ENCODE measurements at places on chromosomes 11 and 22.
A peak's percentile ranks its signal among the peaks of the same experiment; 100 is the strongest.

DNA sequence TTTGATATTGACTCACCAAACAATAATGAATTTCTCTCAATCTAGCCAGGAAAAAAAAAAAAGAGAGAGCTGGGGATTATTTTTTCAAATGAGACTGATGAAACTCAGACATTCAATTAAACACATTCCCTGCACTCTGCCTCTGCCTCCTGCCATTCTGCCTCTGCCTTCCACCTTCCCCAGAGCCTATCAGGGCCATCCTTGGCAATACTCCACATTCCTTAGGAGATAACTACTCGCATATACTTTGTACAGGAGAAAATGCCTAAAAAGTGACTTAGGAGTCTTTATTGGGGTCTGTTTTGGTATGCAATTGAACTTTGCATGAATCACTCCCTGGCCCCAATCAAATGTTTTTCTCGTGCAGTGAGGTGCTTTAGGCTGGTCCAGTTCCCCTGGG, 246.6 kb upstream of the PLET1 start:
- no peak for DNase-seq

- no peak for DNase-seq
Observed at GRCh38 chr11:65855927-65856363, 2.0 kb downstream of the CFL1 start.

DNA sequence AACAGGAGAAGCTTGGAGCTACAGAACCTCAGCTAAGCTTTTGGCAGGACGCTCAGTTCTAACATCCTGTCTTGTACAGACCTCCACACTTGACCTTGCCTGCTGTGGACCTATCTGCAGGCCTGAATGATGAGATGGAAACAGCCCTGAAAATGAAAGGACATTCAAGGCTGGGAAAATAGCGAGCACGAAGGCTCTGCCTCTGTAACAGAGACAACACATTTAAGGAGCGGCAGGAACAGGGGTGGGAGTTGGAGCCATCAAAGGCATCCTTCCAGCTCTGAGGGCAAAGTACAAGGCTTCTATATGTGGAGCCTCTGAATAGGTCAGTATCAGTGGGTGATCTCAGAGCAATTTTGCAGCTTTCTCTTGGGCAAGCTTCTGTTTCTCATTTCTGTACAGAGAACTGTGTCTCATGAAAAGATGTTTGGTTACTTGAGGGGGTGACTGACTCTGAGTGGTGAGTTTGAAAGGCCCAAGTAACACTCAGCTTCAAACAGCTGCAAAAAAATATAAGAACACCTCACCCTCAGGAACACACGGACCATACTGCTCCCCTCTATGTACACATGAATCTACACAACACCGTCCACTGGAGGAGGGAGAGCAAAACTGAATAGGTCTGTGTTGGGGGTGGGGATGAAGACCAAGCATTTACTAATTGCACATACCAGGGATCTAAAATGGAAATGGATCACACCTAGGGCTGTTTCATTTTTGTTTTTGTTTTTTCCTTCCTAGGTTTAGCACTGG, 101.6 kb downstream of the CCDC81 start:
- DNase-seq: no peak

DNA sequence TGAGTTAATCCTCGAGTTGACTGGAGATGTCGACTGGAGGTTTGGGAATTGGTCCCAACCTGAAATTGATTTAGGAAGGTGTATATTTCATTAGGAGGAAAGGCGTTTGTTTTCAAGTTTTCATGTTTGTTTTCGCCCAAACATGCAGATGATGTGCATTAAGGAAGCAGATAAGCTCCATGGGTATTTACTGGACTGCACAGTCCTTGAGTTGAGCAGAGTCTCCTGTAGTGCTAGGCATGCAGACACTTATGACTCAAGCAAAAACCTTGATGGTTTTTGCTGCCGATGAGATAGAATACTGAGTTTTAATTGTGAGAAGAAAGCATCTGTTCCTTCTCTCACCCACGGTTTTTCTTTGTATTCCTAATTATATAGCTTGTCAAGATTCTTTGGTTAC, 27.9 kb downstream of the CABIN1 start:
- DNase-seq: no peak

- DNase-seq: no peak
Observed at GRCh38 chr11:93256623-93257022, 58.8 kb upstream of the SLC36A4 start.

DNA sequence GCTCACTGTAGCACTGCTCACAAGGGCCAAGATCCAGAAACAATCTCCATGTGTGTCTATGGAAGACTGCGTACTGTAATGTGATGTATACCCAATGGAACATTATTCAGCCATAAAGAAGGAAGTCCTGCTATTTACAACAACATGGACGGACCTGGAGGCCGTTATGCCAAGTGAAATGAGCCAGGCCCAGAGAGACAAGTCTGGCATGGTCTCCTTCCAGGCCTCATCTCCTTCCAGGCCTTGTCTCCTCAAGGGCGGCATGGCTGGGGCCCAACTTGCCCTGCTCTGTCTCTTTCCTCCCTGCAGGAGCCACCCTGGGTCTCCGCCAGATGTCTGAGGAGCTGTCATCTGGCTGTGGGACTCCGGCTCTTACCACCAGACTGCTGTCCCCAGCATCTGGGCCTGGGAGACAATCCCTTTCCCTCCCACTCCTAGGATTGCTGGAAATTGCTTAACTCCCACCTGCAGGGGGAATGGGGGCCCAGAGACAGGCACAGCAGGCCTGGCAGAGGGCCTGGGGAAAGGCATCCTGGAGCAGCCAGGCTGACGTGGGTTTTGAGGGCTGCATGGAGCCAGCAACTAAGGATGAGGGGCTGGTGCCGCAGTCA, 1326.6 kb downstream of the TBC1D22A start:
- DNase-seq: no peak

DNA sequence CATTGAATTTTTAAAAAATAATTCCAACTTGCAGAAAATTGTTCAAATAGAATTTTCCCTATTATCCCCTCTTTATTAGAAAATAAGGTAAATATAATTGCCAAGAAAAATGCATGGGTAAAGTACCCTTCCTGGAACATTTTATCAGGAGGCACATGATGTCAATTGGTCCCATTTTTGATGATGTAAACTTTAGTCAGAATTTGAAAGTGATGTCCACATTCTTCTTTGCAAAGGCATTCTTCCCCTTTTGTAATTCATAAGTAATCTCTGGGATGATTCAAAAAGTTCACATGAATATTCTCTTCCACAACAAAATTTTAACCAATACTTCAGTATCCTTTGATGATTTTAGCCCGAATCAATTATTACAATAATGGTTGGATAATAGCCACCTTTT, 86.9 kb upstream of the ANO3 start:
- no peak for DNase-seq

GRCh38 chr11:80916173-80916798, 1475.5 kb upstream of the TENM4 start:
- no peak for DNase-seq

DNA sequence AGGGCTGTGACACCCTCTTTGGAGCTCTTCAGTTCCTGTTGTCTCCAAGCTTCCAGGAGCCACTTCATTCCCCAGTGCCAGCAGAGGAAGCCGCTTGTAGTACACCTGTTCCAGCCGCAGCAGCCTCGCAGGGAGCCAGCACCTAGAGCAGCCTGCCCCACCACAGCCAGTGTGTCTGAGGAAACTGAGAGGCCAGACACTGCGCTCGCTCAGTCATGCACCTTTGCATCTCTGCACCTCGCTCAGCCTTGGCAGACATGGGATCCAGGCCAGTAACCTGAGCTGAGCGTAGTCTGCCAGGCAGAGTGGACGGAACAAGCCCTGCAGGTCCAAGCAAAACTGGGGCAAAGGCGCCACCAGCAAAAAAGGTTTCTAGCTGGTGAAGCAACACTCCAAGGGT, 1072.1 kb downstream of the JRKL start:
- no peak for DNase-seq

DNA sequence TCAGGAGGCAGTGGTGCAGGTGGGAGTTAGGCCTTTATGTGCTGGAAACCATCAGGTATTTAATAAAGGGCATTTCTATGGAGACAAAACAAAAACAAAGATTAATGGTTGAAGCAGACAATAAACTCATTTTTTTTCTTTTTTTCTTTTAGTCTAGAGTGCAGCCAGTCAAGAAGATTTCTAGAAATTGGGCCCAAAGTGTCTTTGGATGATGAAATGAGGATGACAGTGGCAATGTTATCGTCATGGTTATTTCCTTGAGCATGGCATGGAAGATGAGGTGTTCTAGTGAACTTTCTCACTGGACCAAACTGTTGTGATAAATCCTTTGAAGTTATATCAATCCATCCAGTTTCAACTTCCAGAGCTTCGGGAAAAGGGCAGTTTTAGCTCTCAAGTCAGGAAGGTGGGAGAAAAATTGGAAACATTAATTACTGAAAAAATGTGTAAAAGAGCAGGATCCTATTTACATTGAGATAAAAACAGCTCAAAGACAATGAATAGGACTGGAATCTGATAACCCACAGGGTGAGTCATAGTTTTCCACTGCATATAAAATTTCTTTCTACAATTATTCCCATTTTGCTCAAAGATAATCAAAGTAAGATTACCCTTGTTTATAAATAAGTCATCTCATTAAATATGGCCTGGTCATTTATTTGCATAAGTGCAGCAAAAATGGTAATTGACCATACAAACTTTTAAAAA, 33.0 kb downstream of the PRR5L start:
- DNase-seq: no peak

GRCh38 chr22:17258015-17258787, 39.0 kb upstream of the ADA2 start:
- DNase-seq: peak; percentile 44

GRCh38 chr22:24463071-24463760, 31.9 kb upstream of the UPB1 start:
- DNase-seq: no peak

- DNase-seq: no peak
Observed at GRCh38 chr22:42397332-42398249, 34.6 kb downstream of the NFAM1 start.

DNA sequence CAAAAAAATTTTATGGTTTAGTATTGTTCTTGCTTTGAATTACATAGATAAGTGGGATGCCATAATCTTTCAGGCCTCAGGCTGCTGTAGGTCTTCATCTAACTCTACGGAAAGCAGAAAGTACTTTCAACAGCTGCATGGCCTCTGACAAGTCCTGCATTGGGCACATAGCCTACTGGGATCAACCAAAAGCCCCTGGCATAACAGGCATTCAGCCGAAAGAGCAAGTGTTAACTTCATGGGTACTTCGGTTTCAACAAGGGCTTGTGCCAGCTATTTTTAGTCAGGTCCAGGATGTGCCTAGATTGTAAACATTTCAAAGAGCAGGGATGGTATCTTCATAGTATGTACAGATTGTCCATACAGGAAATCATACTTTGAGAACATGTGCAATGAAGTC, 3.1 kb downstream of the SLN start:
- no peak for DNase-seq

DNA sequence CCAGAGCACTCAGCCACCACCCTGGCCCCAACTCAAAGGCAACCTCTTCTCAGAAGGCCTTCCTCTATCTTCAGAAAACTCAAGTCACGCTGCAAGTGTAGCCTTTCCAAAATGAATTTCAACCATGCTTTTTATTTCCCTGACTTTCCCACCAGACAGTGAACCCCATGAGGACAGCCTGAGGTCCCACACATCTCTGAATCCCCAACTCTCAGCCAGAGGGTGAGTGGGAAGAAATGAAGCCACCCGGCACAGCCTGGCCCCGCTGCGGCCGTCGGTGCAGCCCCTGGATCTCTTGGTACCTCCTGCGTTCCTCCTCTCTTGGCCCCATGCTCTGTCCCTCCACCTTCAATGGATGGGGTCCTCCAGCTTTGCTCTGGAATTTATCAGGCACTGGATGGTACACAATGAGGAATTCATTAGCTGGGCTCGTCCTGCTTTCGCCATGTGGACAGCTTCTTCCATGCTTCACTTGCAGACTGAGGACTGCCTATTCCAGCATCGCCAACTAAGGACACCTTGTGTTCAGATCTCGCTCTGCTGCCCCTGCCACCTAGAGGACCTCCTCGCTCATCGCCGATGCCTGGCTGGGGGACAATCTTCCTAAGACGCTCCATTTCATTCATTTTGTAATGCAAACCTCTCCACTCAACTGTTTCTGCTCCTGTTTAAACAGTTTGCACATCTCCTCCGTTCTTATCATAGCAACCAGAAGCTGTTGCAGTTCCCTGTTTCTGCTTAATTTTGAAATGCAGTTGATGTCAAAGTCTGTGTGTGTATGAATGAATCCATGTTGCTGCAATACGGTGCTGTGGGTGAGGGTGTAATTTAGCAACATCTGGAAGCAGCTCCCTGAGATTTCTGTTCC, 672.1 kb downstream of the TBC1D22A start:
- no peak for DNase-seq

DNA sequence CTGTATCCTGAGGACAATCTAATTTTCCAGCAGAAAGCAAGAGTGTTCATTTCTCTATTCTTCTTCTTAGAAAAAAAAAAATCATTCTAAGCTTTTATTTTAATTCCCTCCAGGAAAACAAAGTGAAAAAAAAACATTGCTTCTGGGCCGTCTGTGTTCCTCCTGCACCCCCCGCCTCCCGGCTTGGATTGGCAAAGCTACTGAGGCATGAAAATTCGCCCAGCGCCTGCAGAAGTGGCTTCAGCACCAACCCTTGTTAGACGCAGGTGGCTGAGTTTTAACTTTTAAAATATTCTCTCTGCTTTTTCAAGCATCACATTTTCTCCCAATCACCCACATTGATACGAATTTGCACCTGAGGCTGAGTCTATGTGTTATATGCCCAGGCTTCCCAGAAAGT, 401.6 kb downstream of the BRD1 start:
- no peak for DNase-seq

DNA sequence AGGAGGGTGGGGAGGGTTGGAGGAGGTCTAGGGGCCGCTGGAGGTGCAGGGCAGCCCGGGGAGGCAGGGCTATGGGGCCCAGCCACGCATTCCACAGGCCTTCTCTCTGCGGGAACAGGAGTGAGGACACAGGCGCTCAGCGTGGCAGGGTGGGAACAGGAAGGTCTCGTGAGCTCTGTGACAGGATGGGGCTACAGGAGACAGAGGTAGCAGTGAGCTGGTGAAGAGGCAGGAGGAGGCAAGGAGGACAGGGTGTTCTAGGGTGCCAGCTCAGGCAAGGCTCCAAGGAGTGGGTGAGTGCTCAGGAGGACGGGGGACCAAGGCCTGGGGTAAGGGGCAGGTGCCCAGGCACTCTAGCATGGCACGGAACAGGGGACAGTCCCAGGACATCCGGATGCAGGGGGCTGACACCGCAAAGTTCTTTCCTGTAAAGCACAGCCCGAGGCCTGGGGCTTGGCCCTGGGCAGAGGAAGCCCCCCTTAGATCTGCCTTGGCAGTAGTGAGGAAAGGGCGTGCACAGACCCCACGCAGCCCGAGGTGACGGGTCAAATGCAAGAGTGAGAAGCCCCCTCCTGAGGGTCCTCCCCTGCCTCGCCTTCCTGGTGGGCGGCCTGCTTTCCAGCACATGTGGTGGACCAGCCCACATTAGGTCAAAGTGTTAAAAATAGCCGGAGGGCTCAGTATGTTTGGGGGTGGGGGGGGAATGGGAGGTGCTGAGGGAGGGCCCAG, 4.7 kb upstream of the NEAT1 start:
- DNase-seq: no peak

GRCh38 chr22:45008186-45008681, 1.6 kb downstream of the PHF21B start:
- DNase-seq: peak; percentile 41

GRCh38 chr11:115269191-115269950, 234.8 kb downstream of the CADM1 start:
- no peak for DNase-seq
